Calu3 (cell line): ENCODE measurements at places on chromosomes 3 and 15. TPM values are rescaled to one million over a fixed set of nuclear protein-coding genes. Genes with fewer than 3 reads are reported as not detected.

RSL24D1 gene
- total RNA-seq, result 82.1 and 93.3 TPM in 2 replicates

- no peaks in the 10 kb centered on the region for H3K27me3 ChIP-seq
- DNase-seq, result no peak
- H3K4me3 ChIP-seq, result peak overlapping the region; percentile 66
- peaks cover 36% of the 10 kb centered on the region for H3K36me3 ChIP-seq
- H3K27ac ChIP-seq, result peak overlapping the region; percentile 57
Measured at GRCh38 chr15:83065431-83065830, 1.6 kb downstream of the BTBD1 start.

DNA sequence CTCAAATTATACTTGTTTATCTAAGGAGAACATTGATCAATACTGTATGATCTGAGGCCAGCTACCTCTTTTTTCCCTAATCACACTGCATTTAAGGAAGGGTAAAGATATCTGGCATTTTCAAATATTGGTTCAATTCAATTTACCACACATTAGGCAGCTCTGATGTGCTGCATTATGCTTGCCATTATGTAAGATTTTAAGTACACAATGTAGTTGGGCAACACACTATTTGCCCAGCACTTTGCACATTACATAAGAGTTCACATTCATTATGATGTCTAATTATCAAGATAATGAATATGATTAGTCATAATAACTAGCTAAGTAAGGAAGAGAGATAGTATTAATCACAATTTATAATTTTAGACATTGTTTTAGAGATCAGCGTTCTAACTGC, 196.3 kb downstream of the BCHE start:
- no peak for DNase-seq
- no peak overlapping the region for H3K4me3 ChIP-seq
- H3K4me1 ChIP-seq, result peaks cover 48% of the 10 kb centered on the region
- no peaks in the 10 kb centered on the region for H3K27me3 ChIP-seq

- no peak for DNase-seq
- H3K4me1 ChIP-seq, result peaks cover 8% of the 10 kb centered on the region
- peaks cover 67% of the 10 kb centered on the region for H3K27me3 ChIP-seq
- H3K27ac ChIP-seq, result no peak overlapping the region
Measured at GRCh38 chr3:46881596-46882376, 4.3 kb downstream of the PTH1R start.

GRCh38 chr3:191340966-191341365, 10.6 kb upstream of the UTS2B start:
- peaks cover 11% of the 10 kb centered on the region for H3K36me3 ChIP-seq
- peaks cover 76% of the 10 kb centered on the region for H3K4me1 ChIP-seq
- no peak overlapping the region for H3K27ac ChIP-seq
- H3K4me3 ChIP-seq, result no peak overlapping the region
- no peak for DNase-seq

DNA sequence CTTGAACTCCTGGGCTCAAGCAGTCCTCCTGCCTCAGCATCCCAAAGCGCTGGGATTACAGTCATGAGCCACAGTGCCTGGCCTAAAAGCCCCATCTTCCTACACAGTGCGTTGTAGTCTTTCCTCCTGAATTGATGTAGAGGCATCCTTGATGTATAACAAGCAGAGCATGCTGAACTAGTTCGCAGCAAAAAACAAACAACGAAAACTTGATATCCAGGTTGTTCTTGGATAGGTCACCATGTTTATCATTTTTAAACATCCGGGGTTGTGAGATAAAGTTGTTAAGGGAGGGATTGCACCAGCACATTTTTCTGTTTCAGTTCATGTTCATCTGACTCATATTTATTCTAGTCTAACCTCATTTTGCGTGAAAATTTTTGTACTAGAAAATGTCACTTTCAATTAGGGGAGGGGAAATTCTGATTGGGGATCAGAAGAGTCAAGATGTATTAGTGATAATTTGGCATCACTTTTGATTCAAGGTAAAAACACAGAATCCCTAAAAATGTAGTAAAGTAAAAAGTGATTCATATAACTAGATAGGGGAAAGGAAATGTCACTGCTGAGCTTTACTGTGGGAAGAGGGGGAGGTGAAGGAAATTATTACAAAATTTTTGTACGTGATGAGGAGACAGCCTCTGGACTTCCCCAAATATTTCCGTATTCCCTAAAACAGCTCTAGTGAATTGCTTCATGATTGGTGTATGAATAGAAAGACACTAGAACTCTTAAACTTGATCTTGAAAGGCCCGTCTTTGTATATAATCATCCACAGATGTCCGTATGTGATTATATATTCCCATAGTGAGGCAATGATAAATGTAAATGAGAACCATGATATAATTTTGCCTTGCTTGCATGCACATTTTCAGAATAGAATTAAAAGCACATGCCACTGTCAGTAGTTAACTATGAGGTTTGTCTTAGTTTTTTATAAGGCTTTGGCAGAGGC, 22.9 kb downstream of the RAB8B start:
- peak overlapping the region; percentile 40 for H3K27ac ChIP-seq
- no peaks in the 10 kb centered on the region for H3K36me3 ChIP-seq

DNA sequence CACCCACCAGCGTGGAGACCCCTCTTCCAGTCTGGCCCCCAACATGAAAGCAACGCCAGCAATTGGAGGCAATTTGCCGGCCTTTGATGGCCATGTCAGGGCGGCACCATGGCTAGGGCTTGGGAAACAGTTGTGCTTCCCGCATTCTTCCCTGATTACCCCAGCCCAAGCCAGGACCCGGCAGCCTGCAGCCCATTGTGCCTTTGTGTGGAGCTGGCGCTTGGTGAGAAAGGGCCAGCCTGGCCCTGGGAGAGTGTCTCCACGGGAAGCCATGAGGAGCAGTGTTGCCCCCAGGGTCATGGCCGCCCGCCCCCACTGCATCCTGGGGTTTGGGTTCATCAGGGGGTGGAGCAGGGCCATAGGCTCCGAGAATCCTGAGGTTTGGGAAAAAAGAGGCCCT, 66.0 kb downstream of the DNAJB8 start:
- no peak overlapping the region for H3K27ac ChIP-seq
- H3K4me1 ChIP-seq, result no peaks in the 10 kb centered on the region
- no peaks in the 10 kb centered on the region for H3K36me3 ChIP-seq
- no peaks in the 10 kb centered on the region for H3K27me3 ChIP-seq
- H3K4me3 ChIP-seq, result no peak overlapping the region
- DNase-seq, result no peak
